ENCODE measurements at places on chromosomes 13 and 19.

- peak; percentile 14 for DNase-seq
These were observed 10.1 kb upstream of the CD22 start for GRCh38 chr19:35318679-35319448.

GRCh38 chr13:44237881-44238421 is 135.7 kb upstream of the SERP2 start:
- DNase-seq = peak; percentile 51

GRCh38 chr13:23903906-23904280 is 6.6 kb upstream of the C1QTNF9B start:
- DNase-seq = no peak

GRCh38 chr13:51122868-51123566 is 11.9 kb upstream of the C13orf42 start:
- DNase-seq = no peak

- DNase-seq = peak; percentile 21
These were observed 16.3 kb downstream of the KBTBD7 start for GRCh38 chr13:41178040-41178439.

DNA sequence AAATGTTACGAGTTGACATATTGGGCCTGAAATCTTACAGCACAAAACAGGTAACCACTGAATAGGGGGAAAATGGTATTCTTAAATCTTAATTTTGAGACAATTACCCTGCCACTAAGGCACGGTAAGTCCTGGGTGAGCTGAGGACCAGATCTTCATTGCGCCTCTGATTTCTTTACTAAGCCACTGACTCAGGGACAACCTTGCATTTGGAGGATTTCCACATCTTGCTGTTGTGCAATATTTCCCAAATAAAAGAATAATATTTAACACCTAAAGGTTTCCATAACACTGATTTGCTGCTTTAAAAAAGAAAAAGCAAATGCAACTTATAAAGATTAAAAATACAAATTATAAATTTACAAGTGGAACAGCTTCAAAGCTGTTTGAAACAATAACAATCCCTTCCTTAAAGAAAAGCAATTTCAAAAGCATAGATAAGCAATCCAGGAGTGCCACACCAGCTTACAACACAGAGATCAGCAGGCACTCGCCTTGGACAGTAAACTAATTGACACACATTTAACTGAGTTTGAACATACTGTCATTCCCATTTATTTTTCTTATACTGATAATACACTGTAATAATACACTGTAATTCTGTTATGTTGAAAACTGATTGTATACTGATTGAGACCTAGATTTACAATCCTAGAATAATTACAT is 79.6 kb upstream of the DOCK9 start:
- DNase-seq = no peak

GRCh38 chr13:53873558-53873957 is 844.9 kb downstream of the OLFM4 start:
- DNase-seq = no peak

- DNase-seq = no peak
These were observed 200.1 kb downstream of the NDFIP2 start for GRCh38 chr13:79681069-79681468.

GRCh38 chr13:46660416-46660815 is 107.4 kb downstream of the LRCH1 start:
- DNase-seq = no peak

- peak; percentile 35 for DNase-seq
These were observed 14.5 kb downstream of the PPFIA3 start for GRCh38 chr19:49133621-49134454.

DNA sequence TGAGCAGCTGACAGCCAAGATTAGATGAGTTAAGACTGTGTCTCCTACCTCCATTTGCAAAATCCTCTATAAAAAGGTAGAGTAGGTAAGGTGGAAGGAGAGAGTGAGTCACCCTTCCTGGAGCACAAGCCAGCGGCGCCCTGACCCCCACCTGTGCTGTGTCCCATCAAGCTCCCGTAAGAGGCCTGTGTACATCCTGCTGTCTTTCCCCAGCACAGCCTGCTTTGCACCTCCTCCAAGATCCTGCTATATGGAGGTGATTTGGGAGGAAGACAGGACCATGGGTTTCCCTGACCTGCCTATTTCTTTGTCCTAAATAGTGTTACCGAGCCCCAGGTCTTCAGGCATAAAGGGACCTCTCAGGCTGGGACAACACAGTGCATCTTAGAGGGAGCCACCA is 62.3 kb upstream of the UQCRFS1 start:
- no peak for DNase-seq

GRCh38 chr19:10654610-10655456 is 687 bp downstream of the ILF3 start:
- no peak for DNase-seq

- DNase-seq = no peak
These were observed 94.6 kb downstream of the EFNB2 start for GRCh38 chr13:106440866-106441265.

- DNase-seq = no peak
These were observed 6.2 kb downstream of the U2AF2 start for GRCh38 chr19:55660991-55661390.
